ENCODE measurements at places on chromosomes 2 and 18.

DNA sequence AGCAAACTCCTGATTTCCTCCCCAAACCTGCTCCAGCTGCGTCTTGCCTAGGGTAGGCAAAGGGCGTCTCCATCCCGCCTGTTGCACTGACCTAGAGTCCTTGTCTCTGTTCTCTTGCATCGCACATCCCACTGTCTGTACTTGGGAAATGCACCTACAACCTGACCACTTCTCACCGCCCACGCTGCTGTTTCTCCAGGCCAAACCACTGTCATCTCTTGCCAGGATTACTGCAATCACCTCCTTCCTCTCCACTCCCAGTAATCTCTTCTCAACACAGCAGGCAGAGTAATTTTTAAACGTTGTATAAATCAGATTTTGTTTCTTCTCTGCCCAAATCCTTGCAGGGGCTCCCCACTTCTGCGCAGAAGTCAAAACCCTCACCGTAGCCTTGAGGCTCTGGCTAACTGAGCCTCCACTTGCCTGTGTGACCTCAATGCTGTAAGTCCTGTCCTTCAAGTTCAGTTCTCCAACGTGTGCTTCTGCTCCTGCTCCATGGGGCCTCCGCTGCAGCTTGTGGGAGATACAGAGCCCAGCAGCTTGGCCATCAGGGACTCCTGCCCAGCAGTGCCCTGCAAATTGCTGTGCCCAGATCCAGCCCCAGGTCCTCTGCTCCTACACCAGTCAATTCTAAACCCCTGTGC, 27.7 kb upstream of the SEMA4C start:
- DNase-seq = no peak

GRCh38 chr2:121903037-121903689, 147.7 kb downstream of the TSN start:
- DNase-seq = no peak

GRCh38 chr2:140376686-140377085, 1596.5 kb upstream of the NXPH2 start:
- no peak for DNase-seq

GRCh38 chr2:73174941-73175662, 27.3 kb upstream of the NOTO start:
- DNase-seq = no peak

DNA sequence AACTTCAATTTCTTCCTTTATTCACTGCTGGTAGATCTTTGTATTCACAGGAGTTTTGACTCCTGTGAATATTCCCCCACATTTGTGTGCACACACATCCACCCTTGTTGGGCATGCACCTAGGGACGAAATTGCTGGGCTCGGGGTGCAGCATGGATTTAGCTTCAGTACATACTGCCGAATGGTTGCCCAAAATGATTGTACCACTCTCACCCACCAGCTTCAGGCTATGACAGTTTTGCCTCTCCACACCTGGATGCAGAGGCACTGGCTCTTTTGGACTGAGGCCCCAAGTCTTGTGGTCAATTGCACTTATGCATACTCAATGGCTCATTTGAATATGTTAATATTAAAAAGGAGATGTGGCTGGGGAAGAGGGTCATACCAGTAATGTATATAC, 65.1 kb upstream of the ODC1 start:
- DNase-seq = no peak

DNA sequence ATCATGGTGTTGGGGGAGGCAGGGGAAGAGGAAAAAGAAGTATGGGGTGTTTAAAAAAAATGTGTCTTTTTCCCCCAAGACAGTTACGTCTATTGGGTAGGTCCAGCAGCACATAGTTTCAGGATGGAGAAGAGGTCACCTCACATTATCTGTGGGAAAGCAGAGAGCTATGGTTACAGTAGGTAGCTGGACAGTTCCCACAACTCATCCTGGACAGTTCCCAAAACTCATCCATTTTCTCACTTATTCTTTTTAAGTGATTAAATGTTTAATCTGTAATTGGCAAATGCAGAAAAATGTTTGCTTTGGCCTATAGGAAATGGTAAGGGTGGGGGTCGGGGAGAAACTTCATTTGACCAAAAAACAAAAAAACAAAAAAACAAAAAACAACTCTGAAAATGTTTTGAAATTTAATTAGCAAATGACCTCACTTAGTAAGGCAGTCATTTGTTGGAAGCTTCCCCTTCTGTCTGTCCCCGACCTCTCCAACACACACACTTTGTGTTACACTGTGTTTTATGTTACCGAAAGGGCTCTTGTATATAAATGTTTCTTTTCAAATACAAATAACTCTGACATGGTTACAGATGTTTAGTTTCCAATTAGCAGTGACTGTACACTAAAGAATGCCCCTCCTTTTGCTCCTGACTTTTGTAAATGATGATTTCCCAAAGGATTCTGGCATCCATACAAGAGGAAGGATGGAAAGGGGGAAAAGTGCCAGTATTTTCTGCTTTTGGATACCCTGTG, 173.3 kb upstream of the ZFP36L2 start:
- DNase-seq = no peak

- no peak for DNase-seq
These were observed 2.9 kb downstream of the ITPRID2 start for GRCh38 chr2:181894381-181894780.

- no peak for DNase-seq
These were observed 170.3 kb upstream of the SETBP1 start for GRCh38 chr18:44510390-44510789.

- DNase-seq = no peak
These were observed 62.4 kb downstream of the PPP1R1C start for GRCh38 chr2:182048088-182048487.

GRCh38 chr18:55185391-55185790, 226.1 kb upstream of the CCDC68 start:
- DNase-seq = no peak

DNA sequence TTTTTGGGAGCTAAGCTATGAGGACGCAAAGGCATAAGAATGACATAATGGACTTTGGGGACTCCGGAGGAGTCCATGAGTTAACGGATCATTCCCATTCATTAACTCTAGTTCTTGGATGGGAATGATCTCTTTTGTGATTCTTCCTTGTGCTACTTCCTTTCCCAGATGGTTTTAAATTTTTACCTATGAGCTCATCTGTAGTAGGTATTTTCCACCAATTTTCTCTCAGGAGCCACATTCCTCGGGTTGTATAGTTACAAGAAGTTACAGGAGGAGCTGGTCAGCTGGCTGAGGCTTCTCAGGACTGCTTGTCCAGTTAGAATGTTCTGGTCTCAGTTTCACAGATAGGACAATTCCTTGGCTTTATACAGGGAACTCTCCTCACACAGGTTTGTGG, 42.9 kb upstream of the LPIN2 start:
- DNase-seq = no peak

DNA sequence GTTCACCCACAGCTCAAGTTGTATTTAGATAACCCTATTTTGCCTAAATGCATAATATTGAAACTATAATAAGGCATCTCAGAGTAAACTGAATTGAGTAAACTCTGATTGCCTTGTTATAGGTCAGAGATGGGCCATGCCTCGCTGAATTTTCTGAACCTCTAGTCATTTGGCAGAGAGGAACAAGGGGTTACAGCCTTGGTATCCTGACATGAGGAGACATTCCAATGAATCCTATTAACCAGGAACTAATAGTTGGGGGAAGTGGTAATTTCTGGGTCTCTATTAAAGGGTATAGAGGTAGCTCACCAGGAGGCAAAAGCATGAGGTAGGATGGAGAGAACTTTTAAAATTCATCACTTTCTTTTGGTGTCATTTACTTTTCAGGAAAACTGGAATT, 227.4 kb upstream of the CHST9 start:
- DNase-seq = no peak

GRCh38 chr2:59196491-59196890, 955.4 kb upstream of the FANCL start:
- DNase-seq = no peak

DNA sequence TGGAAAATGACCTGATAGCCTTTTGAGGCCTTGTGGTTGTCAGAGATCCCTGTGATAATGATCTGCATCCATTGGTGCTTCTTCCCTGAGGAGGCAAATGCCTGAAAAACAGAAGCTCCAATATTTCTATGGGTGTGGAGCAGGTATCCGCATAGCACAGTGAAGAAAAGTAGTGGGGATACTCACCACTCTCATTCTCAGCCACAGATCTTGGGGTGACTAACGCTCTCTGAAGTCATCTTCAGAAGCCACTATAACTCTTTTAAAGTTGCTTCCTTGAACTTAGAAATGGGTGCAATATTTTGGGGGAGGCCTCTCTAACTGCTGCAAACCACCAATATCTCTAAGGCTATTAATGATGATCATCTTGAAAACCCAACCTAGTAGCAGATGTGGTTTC, 46.2 kb downstream of the ARHGAP15 start:
- DNase-seq = no peak

DNA sequence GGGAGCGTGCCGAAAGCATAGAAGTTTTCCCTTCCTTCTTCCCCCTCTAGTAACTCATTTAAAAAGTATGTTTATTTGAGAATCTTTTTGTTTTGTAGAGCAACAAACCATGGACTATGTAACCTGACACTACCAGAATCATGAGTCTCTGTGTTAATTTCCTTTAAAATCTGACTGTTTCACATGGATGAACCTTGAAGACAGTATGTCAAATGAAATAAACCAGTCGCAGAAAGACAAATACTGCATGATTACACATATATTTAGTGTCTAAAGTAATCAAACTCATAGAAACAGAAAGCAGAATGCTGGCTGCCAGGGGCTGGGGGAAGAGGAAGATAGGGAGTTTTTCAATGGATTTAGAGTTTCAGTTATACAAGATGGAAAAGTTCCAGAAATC, 32.3 kb downstream of the PTPN2 start:
- no peak for DNase-seq

DNA sequence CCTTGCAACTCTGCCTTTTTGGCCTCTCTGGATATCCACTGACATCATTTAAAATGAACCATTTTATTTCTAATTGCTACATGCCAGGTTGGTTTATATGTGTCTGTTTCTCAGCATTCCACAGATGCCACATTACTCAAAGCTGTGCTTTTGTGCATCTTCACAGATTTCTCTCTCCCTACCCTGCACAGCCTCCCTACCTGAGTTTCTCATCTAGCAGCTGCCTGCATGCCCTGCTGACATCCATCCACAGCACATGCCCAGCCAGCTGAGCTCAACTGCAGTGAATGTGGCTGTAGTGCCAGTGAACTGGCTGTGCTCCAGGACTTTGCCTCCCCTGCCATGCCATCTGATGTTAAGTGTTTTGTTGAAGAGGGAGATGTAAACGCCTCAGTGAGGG, 44.5 kb downstream of the PKP4 start:
- no peak for DNase-seq

DNA sequence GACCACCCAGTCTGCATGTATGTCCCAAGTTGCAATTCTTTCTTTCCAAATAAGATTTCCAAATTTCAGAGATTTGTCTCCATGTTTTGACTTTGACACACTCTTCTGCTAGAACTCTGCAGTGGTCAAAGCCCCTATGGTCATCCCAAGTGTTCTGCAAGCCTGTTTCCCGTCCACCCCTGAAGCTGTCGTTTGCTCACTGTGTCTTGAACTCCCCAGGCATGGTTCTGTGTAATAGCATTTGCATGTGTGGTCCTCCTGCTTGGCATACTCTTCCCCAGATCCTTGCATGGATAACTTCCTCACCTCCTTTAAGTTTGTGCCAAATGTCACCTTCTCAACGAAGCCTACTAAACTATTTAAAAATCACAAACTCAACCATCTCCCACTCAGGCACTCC, 3.9 kb upstream of the MTLN start:
- no peak for DNase-seq

- no peak for DNase-seq
These were observed 2.6 kb downstream of the ZNF521 start for GRCh38 chr18:25349131-25349925.

DNA sequence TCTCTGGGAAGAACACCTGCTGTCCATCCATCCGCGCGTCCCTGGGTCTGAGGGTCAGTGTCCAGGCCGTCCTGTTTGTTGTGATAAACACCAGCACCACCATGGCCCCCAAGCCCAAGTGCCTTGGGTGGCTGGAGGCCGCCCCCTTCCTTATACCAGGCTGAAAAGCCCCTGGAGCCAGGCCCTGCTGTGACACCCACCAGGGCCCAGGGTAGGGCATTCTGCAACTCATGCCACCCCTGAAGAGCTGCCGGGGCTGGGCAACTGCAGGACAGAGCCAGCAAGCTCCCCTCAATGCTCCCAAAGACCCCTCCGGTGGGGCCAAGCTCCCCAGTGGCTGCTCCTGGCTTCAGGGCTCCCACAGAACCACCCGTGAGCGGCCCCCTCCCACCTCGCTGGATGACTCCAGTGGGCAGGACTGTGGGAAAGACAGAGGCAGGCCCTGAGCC, 31.9 kb upstream of the SNED1 start:
- DNase-seq = no peak

GRCh38 chr2:156343940-156344301, 11.4 kb upstream of the NR4A2 start:
- DNase-seq = no peak

GRCh38 chr2:109375131-109375561, 238.6 kb downstream of the SEPTIN10 start:
- DNase-seq = no peak

DNA sequence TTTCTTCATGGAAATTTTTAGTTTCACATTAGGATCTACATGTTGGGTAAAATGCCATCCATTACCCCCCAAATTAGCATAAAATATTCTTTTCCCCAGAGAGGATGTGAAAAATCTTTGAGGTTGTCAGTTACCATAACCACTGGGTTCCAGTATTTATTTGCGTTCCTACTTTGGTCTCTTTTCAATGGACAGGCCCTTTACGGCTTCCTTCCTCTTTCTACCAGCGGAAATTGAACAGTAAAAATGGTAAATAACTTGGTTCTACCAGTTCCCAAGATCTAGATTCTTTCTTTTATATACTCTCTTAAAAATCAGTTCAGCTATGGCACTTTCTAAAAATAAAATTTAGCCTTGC, 169.2 kb upstream of the APCDD1 start:
- no peak for DNase-seq

DNA sequence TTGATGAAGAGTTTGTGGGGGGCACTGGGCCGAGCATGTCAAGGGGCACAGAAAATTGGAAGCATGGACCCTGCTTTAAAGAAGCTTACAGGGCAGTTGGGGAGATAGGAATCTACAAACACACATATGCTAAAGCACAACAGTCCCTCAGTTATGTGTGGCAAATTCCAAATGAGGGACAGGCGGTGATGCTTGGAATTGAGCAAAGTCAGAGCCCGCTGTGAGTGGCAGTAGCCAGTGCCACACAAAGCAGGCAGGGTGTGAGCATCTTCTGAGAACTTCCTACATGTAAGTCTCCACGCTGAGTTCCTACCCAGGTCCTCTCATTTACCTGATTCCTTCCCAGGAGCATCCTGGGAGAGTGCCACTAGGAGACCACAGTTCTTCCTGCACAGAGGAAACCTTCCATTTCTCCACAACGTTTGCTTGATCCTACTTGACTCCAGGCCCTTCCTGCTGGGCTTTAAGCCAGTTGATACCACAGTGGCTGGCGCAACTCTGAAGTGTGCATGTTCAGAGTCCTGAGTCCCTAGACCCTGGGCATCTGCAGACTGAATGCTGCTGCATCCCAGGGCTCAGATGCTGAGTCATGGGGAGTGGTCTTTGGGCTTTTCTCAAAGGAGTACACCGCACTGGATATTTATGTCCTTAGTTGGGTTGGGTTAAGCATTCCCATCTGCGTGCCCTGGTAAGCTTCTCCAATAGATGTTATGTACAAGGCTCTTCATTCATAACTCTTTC, 287.3 kb upstream of the REV1 start:
- no peak for DNase-seq

GRCh38 chr2:57886161-57886786, 160.3 kb upstream of the VRK2 start:
- no peak for DNase-seq

Measured in activated CD8-positive, alpha-beta memory T cell treated with anti-CD3 and anti-CD28 coated beads for 4 hours (primary cell).